Calu3 (cell line): ENCODE measurements at places on chromosomes 5 and 9. TPM values are rescaled to one million over a fixed set of nuclear protein-coding genes. Genes with fewer than 3 reads are reported as not detected.

DNA sequence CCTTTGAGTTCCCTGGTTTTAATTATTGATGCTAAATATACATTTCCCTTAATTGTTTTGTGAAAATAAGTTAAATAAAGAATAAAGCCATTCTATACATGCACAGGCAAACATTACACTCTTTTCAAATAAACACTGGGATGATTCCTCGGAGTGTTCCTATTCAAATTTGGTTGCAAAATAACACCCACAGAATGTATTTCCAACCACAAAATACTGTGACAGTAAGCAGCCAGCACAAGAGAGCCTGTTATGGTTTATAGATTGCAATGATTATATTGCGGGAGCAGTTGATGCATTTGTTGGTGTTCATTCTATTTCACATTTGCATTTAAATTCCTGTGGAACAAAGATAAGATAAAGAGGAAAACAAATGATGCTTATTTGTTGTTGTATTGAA lies 632.6 kb upstream of the WWC1 start:
- no peak for DNase-seq

GRCh38 chr9:129867136-129868022 lies 32.1 kb downstream of the USP20 start:
- DNase-seq, result no peak

GRCh38 chr9:35605351-35606137 lies 482 bp downstream of the TESK1 start:
- peak; percentile 9 for DNase-seq

LCP2 gene
- not detected in 2 replicates for total RNA-seq

ARHGEF28 gene
- 79.3 and 92.0 TPM in 2 replicates for total RNA-seq

SLC46A2 gene
- total RNA-seq, result not detected in 2 replicates
